ENCODE measurements at places on chromosomes 4 and X.
A peak's percentile ranks its signal among the peaks of the same experiment; 100 is the strongest.

- DNase-seq, result peak; percentile 54
Observed at GRCh38 chr4:81844717-81845116, 373.0 kb upstream of the RASGEF1B start.

DNA sequence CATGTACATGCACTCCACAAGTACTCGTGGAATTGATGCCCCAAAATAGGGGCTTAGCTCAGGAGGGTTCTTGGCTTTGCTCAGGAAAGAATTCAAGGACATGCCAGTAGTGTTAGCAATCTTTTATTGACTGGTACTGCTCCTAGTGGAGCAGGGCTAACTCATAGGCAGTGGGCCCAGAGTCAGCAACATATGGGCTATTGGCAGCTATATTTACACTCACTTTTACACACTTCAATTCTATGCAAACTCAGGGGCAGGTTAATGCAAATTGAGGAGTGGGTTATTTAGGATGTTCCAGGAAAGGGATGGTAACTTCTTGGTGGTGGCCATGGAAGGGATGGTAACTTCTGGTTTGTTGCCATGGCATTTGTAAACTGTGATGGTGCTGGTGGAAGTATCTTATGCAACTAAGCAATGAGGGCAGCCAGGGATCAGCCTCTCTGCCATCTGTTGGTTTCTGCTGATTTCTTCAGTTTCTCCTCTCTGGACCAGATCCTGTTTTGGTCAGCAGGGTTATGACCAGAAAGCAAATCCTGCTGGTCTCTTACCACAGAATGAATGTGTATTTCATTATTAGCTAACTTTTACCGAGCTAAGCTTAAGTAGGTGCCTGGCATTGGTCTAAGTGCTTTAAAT, 69.2 kb upstream of the FAT1 start:
- no peak for DNase-seq

- no peak for DNase-seq
Observed at GRCh38 chrX:84218726-84219125, 30.7 kb upstream of the RPS6KA6 start.

GRCh38 chr4:124902001-124902515, 189.5 kb upstream of the ANKRD50 start:
- DNase-seq, result no peak

DNA sequence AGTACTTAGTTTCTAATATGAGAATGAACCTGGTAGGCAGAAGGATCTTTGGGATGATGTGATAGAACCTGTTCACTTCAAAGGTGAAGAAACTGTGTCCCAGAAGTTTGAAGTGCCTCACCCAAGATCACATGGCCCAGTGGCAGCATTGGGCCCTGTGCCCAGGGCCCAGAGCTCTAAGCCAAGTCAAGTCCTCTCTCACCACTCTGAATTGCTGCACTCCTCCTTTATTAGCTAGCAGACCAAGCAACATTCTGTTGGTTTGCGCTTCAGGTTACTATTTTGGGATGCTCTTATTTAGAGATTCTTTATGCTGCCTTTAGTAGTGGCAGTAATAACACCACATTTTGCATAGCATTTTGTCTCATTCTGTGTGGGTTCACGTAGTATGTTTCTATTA, 82.7 kb downstream of the PARM1 start:
- DNase-seq, result no peak

DNA sequence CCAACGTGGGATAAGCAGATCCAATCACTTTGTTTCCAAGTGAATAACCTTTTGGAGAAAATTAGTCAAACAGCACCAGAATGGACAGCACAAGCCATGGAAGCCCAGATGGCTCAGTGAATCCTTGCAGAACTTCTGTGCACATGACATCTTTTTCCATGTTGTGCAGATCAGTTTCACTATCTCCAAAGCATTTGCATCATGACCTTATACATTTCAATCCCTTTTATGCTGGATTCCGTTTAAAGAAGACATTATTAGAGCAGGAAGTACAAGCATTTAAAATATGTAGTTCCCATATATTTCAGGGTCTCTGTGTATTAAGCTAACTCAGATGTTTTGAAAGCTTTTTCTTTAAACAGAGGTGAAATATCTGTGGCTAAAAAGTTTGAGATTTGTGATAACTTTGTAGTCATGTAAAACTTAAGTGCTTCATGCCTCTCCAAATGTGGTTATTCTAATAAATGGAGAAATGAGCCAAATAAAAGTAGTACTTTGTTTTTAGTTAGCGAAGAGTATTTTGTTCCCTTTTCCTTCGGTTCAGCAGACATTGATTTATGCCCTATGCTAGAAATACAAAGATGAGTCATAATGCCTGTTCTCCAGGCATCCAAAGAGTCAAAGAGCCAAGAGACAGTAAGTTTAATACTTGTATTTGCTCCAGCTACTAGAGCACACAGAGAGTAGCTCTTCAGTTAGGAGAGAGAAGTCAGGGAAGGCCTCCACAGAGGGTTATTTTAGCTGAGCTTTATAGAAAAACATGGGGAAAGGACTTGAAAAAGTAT, 39.0 kb downstream of the PLAC8 start:
- no peak for DNase-seq

- DNase-seq, result no peak
Observed at GRCh38 chr4:144556636-144557035, 89.3 kb upstream of the HHIP start.

DNA sequence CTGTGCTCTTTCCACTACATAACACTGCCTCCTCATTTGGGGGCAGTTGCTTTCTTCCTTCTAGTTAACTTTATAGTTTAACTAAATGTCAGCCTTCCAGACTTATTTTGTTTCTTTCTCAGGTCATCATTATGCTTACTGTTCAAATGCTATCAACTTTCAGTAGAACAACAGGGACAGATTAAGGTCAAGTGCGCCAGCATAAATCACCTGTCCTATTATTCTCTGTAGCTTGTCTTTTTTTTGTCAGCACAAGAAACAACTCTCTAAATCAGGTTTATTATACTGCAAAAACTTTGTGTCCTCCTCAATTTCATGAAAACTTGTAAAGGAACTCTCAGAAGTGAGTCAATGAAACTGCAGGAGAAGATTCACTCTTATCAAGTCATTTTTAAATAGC, 19.6 kb downstream of the SPANXA2 start:
- DNase-seq, result no peak

DNA sequence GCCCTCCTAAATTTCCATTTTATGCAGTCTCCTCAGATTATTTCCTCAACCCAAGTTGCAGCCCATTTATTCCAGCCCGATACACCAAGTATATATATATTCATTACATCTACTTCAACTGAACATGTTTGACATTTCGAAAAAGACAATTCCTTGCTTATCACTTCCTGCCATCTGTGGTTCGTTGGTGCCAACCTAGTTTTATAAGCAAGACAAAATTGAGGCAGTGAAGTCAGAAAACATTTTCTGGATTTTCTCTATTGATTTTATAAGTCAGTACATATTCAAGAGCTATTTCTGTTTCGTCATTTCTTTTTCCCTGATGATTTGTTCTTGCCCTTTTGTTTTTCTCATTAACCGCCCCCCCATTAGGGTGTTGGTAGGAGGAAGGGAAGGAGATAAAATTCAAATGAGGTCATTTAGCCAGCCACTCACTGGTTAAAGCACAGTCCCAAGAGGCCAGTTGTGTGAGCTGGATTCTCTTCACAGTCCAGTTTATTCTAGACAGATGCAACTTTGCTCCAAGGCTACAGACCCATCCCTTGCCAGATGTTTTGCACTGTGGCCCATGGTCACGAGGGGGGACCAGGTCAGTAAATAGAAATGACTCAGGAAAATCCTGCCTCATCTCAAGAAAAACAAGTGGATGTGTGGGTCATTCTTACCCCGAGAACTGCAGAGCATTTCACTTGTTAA, 20.3 kb upstream of the VEGFD start:
- DNase-seq, result no peak

DNA sequence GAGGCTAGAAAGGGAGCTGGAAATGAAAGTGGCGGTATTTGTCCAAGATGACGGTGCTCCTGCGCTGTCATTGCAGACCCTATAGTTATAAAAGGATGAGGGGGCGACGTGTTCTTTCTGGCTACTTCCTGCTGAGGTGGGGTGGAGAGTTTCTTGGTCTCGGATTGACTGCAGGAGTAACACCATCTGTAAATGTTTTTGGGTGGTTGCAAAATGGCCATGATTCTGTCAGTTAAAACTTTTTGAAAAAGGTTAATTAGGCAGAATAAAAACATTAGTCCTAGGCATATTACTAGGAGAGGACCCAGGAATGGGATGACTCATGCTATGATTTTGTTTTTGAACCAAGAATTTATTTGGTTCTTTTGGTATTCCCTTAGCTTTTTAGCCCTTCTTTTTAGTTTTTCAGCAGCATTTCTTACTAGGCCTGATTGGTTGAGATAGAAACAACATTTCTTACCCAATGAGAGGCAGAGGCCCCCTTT, 53.1 kb downstream of the USP11 start:
- DNase-seq, result no peak

- DNase-seq, result no peak
Observed at GRCh38 chr4:14742054-14742453, 260.2 kb upstream of the CPEB2 start.

DNA sequence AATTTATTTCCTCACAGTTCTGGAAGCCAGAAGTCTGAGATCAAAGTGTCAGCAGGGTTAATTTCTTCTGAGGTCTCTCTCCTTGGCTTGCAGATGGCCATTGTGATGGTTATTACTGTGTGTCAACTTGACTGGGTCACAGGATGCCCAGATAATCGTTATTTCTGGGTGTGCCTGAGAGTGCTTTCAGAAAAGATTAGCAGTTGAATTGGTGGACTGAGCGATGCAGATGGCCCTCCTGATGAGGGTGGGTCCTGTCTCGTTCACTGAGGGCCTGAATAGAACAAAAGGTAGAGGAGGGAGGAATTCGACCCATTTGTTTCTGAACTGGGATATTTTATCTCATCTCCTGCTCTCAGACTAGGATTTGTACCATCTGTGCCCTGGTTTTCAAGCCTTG, 15.7 kb downstream of the SMIM43 start:
- no peak for DNase-seq

DNA sequence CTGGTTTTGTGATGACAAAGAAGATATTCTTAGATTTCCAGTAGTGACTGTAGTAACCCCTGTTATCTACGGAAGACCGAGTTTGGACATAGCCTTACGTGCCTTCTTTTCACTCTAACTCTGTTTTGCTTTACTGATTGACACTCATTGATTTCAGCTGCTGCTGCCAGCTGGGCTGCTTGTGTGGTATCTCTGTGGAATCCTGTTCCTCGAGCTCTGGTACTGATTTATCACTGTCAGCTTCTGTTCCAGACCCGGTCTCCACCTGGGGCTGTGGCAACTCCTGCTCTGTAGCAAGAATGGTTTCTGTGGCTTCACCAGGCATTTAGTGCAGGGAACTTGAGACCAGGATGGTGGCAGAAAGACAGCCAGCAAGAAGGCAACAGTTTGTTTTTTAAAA, 24.6 kb upstream of the LAP3 start:
- DNase-seq, result no peak

DNA sequence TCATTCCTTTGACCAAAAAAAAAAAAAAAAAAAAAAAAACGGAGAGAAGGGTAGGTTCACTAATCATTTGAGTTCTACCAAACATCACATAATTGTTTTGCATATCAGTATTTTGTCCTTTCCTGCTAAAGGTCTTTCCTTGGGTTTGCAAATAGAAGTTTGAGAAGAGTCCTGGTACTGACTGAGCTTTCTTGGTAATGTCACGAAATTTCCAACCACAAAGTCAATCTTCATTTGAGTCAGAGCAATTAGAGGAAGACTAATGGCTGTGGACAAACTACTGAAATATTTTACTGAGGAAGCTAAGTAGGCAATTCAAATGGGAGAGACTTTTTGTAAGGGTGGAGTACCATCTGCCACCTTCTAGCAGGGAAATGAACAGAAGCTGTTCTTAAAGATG, 21.7 kb upstream of the CD40LG start:
- no peak for DNase-seq

DNA sequence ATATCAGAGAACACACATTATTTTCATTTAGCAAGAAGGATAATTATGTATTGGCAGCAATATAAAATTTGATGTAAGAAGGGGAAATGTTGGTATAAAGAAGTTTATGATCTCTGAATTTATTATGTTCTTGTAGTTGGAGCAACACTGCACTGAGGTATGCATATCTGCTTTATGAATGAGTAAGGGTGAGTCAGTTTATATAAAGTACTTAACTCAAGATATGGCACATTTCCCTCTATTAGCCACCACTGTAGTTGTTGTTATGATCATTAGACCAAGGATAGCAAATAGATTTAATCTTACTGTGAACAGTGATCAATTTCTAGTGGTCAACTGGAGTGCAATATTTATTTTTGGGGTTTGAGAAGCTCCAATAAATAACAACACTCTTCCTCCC, 66.6 kb downstream of the SNX25 start:
- DNase-seq, result no peak

DNA sequence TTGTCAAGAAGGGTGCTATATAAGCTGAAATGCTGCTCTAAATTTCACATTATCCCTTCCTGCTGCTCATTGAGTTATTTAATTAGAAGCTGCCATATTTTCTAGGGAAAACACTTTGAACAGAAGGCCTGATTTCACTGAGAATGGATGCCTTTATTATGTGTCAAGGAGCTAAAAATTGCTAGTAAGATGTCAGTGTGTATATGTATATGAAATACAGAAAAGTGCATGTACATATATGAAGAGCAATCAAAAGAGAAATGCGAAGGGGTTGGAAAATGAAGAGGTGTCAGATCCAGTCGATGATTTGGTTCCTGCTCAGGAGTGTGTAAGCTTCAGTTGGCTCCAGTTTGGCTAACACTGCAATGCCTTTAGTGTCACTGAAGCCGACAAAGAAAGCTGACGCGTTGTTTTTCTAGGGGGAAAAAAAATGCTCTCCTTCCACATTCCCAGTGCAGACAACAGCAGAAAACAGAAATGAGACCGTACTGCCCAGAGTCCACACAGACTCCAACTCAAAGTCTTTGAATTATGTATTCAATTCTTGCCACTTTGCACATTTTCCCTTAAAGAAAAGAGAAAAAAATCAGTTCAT, 154.2 kb downstream of the NHS start:
- DNase-seq, result no peak

DNA sequence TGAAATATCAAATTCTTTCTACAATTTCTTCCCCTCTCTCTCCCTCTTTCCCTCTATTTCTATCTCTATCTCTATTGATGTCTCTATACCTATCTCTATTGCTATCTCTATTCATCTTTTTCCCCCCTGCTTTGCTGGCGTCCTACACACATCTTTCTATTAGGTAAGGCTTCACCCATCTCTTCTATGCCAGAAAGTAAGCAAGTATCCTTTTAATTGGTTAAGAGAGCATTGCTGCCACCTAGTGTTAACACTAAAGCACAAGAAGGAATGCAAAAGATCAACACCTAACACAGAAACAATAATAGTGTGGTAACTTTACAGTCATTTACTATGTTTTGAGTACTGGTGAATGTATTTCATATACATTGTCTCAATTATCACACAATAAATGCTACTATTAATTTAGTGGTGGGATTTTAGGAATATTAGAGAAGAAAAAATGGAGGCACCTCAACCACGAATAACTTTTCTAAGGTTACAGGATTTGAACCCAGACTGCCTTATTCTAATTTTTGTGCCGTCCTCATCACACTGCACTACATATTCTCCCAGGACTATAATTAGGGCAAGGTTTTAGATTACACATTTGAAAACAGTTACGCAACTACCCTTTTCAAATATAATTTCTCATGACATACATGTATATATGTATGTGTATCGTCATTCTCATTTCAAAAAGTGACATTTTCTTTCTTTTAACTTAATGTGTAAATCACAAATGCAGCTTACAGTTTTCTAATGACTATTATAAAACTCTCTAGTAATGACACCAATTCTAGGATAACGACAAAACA, 3.7 kb upstream of the C4orf36 start:
- DNase-seq, result no peak

GRCh38 chr4:84482564-84483563, 16.2 kb downstream of the NKX6-1 start:
- no peak for DNase-seq

GRCh38 chrX:16958356-16958755, 11.9 kb downstream of the REPS2 start:
- DNase-seq, result no peak

Data from activated CD8-positive, alpha-beta memory T cell treated with anti-CD3 and anti-CD28 coated beads for 4 hours (primary cell).